NCI-H524 (cell line): ENCODE measurements at places on chromosomes 16 and 17.

DNA sequence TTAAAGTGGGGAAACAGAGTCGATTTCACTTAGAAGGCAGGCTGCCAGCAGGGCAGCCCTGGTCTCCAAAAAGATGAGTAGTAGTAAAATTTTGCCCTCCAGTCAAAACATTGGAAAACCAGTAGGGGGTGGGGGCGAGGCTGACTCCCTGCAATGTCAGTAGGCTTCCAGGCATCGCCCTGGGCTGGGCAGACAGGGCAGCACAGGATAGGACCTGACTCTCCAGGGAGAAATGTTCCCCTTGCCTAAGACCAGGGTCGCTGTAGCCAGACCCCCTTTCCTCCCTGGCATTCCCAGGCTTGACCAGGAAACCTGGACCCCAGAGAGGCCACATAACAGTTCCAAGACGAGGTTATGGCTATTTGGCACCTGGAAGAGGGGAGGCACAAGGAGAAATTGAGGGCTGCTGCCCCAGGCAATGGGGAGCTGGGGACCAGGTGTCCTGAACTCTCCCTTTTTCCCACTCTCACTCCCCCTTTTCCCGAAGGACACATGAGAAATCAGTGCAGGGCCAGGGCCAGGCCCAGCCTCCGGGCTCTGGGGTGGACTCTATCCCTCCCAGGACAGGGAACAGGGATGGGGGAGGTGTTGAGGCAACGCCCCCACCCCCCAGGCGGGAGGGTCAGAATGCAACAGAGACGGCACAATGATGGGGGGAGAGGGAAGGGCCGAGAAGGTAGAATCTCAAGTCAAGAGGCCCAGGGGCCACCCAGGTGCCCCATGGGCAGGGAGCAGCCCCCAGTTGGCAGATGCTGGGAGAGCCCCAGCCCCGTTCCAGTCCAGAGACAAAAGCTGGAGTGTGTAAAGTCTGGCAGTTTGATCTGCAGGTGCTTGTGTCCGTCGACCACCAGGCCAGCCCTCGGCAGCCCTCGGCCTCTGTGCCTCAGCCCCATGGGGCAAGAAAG lies 4.5 kb upstream of the SAMD14 start:
- no peak for DNase-seq

DNA sequence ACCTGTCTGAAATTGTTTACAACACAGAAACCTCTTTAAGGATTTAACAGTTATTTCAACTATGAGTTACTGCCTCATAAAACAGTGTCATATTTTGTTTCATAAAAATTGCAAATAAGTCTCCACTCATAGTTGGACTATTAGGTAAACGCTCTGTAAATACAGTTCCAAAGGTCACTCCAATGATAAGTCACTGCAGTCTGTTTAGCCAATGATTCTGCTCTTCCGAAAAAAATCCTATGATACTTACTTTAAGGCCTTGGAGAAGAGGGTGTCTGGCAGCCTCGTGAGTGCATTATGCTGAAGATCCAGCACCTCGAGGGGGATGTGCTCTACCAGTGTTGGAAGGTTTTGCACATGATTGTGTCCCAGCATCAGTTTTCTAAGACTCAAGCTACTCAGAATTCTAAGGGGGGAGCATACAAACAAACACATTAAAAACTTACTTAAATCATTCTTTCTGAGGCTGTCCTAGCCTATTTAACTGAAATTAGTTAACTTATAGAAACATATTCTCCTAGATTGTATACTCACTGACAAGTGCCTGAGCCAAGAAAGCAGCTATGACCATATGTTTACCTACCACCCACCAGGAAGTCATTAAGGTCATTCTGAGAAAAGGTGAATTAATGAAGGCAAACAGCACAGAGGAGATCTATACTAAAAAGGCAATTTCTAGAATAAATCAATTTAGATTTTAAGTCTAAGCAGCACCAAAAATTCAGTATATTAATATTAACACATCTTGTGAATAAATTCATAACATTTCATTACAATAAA lies 41.1 kb downstream of the MARVELD3 start:
- no peak for DNase-seq

GRCh38 chr17:53321651-53322050 lies 501.1 kb upstream of the KIF2B start:
- no peak for DNase-seq

DNA sequence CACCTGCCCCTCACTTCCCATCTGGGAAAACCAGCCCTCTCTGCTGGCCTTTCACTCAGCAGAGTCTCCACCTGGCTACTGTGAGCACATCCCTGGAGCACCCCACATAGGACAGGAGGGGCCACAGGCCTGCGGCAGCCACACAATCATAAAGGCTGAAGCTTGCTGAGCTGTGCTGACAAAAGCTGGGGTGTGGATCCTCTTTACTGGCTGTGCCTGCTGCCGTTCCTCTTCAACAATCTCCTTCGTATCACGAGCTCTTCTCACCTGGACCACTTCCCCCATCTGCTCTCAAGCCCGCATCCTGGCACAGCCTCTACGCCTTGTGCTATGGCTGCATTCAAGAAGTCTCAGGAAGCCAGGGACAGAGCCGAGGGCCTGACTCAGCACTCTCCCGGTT lies 86.1 kb downstream of the ZNF778 start:
- DNase-seq = no peak

DNA sequence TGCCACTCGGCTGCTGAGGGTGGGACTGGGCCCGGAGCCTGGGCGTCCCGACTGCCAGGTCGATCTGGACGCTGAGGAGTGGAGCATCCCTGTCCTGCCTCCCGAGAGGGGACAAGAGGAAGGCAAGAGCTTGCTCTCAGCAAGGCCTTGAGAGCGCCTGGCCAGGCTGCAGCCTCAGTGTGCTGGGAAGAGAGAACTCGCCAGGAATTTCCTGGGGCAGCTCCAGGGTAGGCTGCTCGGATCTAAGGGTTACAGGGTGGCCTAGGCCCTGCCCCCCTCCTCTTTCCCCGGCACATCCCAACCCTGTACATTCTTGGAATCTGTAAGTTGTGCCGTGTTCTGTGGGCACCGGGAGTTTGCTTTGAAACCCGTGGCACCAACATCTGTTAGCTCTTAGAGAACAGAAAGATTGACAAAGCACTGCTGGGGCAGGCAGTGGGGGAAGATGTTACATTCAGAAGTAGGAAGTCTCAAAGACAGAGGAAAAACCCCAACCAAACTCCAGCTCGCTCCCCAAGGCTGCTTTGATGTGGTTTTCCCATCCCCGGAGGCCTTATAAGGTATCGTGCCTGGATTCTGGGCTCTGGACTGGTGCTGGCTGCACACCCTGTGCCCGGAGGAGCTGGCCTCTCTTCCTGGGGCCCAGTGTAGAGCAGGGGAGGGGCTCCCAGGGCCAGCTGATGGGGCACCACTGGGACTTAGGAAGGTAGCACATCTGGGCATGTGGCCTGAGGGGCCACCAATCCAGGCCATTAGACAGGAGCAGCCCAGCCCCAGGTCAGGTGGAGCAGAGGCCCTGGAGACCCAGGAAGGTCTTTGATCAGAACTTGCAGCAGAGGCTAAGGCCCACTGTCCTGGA lies 55.2 kb downstream of the NKD1 start:
- DNase-seq = no peak

- DNase-seq = peak; percentile 36
These were observed 11.8 kb upstream of the SLFN13 start for GRCh38 chr17:35460354-35460851.

- no peak for DNase-seq
These were observed 69.3 kb downstream of the IRF8 start for GRCh38 chr16:85968041-85968920.

DNA sequence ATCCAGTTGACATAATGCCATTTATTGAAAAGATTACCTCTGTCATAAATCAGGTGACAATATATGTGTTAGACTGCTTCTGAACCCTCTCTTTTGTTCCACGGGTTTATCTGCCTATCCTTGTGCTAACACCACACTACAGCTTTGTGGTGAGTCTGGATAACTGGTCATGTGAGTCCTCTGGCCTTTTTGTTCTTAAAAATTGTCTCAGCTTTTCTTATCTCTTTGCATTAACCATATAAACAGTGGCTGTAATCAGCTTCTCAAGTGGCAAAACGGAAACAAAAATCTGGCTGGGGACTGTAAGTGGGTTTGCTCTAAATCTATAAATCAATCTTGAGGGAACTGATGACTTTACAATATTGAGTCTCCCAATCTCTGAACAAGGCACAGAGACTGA lies 44.6 kb downstream of the STX8 start:
- DNase-seq = no peak

DNA sequence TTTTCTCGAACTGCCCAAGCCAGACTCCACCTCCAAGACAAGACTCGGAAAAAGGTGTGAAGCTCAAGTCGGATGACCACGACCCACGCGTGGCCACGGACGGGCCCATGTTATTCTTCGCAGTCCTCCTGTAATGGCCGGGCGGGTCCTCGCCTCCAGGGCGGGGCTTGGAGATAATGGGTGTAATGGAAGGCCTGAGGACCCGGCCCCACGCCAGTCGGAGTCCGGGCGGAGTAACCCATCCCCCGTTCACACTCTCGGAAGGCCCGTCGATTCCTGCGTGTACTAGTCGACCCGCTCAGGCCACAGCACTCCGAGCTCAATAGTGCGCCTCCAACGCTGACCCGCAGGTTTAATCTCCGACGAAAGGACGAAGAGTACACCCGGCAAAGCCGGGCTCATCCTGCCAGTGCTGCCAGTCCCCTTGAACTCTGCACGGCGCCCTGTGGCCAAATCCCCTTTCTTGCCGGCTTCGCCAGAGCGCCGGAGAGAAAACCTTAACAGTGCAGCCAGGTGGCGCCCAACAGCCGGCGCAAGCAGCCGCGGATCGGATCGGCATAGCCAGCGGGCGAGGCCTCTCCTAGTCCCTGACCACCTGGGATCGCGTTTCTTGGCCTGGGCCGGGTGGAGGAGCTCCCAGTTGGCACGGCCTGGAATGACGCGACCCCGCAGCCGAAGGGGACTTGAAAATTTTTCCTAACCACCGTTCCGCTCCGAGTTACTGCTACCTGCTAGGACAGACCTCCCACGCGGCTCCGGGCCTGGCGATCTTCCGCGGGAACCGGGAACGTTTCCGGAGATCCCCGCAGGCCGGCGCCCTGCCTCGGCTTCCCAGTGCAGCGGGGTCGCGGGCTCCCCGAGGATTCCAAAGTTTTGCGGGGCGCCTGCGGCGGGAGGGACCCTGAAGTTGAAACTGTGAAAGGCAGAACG lies 762.0 kb downstream of the KCNJ18 start:
- DNase-seq = no peak

DNA sequence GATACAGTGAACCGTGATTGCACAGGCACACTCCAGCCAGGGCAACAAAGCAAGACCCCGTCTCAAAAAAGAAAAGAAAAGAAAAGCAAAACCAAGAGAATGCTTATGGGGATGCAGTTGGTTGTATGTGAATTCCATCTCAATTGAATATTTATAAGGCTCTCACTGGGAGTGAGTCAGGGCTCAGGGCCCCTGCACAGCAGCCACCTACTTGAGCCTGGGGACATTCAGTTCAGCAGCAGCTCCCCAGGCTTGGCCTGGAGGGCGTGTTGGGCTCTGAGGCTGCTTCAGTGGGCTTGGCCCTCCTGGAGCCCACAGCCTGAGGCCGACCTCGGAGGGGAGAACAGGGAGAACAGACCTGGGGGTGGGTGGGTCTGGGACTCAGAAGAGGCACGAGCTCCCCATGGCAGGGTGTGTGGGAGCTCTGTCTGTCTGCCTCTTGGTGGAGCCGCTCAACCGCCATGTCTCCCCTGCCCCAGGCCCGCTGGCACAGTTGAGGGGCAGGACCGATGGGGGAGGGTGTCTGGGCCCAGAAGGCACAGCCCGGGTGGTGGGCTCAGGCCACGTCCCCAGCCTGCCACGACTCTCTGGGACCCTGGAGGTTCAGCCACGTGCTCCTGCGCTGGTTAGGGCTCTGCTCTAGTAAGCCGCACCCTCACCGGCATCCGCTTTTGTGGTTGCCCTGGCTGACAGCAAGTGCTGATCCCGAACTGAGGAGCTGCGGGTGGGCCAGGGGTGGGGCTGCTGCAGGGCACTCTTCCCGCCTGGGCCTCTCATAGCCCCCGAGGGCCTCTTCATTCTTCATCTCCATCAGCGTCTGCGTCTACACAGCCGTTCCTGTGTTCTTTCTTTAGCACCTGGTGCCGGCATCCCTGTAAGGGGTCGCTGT lies 24.8 kb downstream of the ZFPM1 start:
- no peak for DNase-seq

DNA sequence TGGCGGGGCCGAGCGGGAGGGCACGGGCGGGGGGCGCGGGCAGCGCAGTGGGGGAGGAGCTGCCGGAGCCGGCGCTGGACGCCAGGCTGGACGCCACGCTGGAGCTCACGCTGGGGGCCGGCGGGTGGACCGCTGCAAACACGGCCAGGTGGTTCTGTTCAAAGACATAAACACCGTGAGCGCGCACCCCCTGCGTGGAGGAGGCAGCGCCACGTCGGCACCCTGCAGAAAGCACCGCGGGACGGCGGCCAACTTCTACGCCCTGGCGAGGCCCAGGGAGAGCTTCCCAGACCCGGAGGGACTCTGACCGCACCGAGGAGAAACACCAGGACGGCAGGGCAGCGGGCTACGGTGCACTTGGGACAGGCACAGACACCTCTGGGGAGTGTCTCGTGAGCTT lies 29.3 kb downstream of the UNKL start:
- DNase-seq = no peak

DNA sequence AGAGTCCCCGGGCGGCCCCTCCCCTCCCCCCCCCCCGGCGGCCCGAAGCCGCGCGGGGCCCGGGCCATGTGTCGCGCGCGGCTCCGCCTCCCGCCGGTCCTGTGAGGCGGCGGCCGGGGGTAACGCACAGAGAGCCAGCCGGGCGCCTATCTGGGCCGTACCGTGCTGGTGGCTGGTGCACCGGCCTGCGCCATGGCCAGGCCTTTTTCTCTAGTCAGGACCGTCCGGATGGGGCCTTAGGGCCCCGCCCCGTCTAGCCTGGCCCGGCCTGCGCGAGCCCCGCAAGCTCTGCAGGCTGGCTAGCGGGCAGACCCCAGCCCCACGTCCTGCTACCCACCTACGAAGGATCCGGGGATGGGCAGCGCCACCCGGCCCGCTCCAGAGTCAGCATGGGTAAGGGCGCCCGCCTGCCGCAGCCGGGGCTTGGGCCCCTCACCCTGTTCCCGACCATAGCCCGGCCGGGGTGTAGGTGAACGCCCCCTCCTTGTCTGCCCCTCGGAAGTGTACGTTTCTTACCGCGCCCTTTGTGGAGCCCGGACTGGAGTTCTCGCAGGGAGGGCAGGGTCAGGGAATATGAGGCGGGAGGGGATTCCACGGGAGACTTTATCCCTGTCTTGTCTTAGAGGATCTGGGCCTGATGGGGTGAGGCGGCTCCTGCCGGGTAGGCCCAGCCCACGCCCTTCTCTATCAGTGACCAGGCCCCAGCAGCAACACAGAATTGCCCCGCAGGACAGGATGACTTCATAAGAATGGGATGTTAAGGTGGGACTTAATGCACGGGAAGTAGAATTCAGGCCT lies at the start of gene CENPT:
CENPT (minus strand) TSS at position 630 of the 798 bp plus-strand sequence. CDS start 13,834 bp downstream, outside the sequence.
- peak; percentile 66 for DNase-seq

- no peak for DNase-seq
These were observed 9.1 kb downstream of the CTCF start for GRCh38 chr16:67571464-67571863.

- DNase-seq = no peak
These were observed 52.4 kb upstream of the PMFBP1 start for GRCh38 chr16:72224260-72224768.
